B cell (primary cell): ENCODE measurements at places on chromosomes 3 and 15. TPM values are rescaled to one million over a fixed set of nuclear protein-coding genes. Genes with fewer than 3 reads are reported as not detected.

Gene LRRN1
- polyA plus RNA-seq: 0.27 and 1.1 TPM in 2 replicates

DNA sequence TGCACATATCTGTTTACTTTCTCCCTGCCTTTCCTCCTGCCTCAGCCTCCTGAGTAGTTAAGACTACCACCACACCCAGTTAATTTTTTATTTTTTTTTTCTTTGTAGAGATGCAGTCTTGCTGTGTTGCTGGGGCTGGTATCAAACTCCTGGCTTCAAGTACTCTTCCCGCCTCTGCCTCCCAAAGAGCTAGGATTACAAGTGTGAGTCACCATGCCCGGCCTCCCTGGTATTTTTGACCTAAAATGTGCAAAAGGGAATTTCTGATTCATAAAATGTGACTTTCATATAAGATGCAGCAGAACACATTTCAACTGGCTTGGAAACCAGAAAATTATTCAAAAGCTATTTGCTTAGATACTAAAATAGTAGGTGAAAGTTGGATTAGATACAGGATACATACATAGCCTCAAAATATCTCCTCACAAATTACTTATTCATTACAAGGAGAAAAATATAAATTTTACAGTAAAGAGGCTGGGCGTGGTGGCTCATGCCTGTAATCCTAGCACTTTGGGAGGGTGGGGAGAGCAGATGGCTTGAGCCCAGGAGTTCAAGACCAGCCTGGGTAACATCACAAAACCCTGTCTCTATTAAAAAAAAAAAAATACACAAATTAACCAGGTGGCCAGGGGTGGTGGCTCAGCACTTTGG is 32.0 kb downstream of the MAP4 start:
- no peaks in the 10 kb centered on the region for H3K27me3 ChIP-seq
- peaks cover 5% of the 10 kb centered on the region for H3K4me1 ChIP-seq

- H3K27me3 ChIP-seq: no peaks in the 10 kb centered on the region
- DNase-seq: peak; percentile 8
- no peak overlapping the region for H3K4me3 ChIP-seq
- H3K36me3 ChIP-seq: no peaks in the 10 kb centered on the region
- no peak overlapping the region for H3K27ac ChIP-seq
- no peaks in the 10 kb centered on the region for H3K4me1 ChIP-seq
Observed at GRCh38 chr3:18988614-18989229, 159.6 kb upstream of the KCNH8 start.

DNA sequence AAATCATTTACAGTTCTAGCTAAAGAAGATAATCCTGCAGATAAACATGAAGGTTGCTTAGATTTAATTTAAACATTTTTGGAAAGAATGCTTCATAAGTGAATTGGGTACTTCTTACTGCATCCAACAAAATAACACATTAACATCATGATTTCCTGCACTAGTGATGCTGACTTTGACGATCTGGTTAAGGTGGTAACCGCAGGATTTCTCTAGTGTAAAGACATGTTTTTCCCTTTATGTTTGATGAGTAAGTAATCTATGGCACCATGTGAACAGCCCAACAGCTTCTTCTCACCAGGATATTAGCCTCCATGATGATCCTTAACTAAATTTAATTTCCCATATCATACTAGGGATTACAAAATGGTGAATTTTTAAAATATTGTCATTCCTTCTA is 14.1 kb downstream of the SPPL2A start:
- no peak overlapping the region for H3K4me3 ChIP-seq
- no peaks in the 10 kb centered on the region for H3K27me3 ChIP-seq
- H3K36me3 ChIP-seq: no peaks in the 10 kb centered on the region
- no peak overlapping the region for H3K27ac ChIP-seq
- no peak for DNase-seq

DNA sequence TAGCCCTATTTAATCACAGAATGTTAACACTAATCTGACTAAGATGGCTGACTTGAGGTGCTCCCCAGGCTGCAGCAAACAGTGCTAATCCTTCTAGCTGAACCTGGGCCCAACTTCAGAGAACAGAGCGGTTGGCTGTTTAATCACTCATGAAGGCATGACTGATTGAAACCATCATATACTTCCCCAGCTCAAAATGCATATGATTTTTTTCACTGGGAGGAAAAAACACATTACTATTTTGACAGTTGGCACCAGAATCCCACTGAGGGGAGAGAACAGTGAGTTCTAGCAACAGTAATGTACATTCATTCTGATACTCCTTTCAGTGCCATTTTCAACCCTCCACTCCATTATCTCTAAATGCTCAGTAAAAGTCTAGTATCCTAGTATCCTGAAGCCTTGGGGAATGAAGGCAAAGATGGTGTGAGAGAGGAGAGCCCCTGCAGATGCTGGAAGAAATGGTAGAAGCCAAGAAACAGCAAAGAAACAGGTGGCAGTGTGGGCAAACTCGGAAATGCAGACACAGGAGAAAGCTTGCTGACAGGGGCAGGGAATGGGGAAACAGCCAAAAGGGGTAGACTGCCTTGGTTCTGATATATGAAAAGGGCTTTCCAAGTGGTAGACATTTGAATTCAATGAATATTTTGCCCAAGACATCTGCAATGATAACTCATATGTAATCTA is 34.4 kb upstream of the CASR start:
- H3K4me1 ChIP-seq: no peaks in the 10 kb centered on the region
- no peaks in the 10 kb centered on the region for H3K27me3 ChIP-seq
- no peaks in the 10 kb centered on the region for H3K36me3 ChIP-seq
- DNase-seq: no peak
- no peak overlapping the region for H3K27ac ChIP-seq
